ENCODE measurements at places on chromosomes 11 and 22. TPM values are rescaled to one million over a fixed set of nuclear protein-coding genes. Genes with fewer than 3 reads are reported as not detected.
A peak's percentile ranks its signal among the peaks of the same experiment; 100 is the strongest.

- no peak for DNase-seq
- H3K36me3 ChIP-seq, result no peaks in the 10 kb centered on the region
- no peak overlapping the region for H3K27ac ChIP-seq
- no peak overlapping the region for H3K4me3 ChIP-seq
- no peaks in the 10 kb centered on the region for H3K27me3 ChIP-seq
- no peaks in the 10 kb centered on the region for H3K4me1 ChIP-seq
These were observed 47.0 kb upstream of the CCDC89 start for GRCh38 chr11:85732965-85733364.

GRCh38 chr11:16117989-16118756 is 238.2 kb downstream of the SOX6 start:
- H3K4me3 ChIP-seq, result no peak overlapping the region
- no peak overlapping the region for H3K27ac ChIP-seq
- H3K4me1 ChIP-seq, result no peaks in the 10 kb centered on the region
- no peak for DNase-seq

GRCh38 chr22:25362215-25362882 is 142.9 kb downstream of the CRYBB2 start:
- no peak overlapping the region for H3K27ac ChIP-seq
- H3K4me1 ChIP-seq, result no peaks in the 10 kb centered on the region
- no peak for DNase-seq
- no peak overlapping the region for H3K4me3 ChIP-seq

GRCh38 chr11:72616655-72617054 is 57.6 kb downstream of the PDE2A start:
- H3K27me3 ChIP-seq, result no peaks in the 10 kb centered on the region
- H3K4me1 ChIP-seq, result no peaks in the 10 kb centered on the region
- H3K4me3 ChIP-seq, result no peak overlapping the region
- no peaks in the 10 kb centered on the region for H3K36me3 ChIP-seq
- peak overlapping the region; percentile 58 for H3K27ac ChIP-seq

GRCh38 chr11:119638851-119639250 is 90.1 kb downstream of the NECTIN1 start:
- no peaks in the 10 kb centered on the region for H3K36me3 ChIP-seq
- no peak overlapping the region for H3K4me3 ChIP-seq
- no peaks in the 10 kb centered on the region for H3K27me3 ChIP-seq
- no peaks in the 10 kb centered on the region for H3K4me1 ChIP-seq
- no peak for DNase-seq
- no peak overlapping the region for H3K27ac ChIP-seq

GRCh38 chr11:93791493-93791892 is 7.4 kb downstream of the MED17 start:
- no peak overlapping the region for H3K4me3 ChIP-seq
- DNase-seq, result no peak
- H3K36me3 ChIP-seq, result peaks cover 78% of the 10 kb centered on the region

- H3K4me1 ChIP-seq, result no peaks in the 10 kb centered on the region
- no peak overlapping the region for H3K27ac ChIP-seq
- no peak for DNase-seq
- H3K4me3 ChIP-seq, result no peak overlapping the region
These were observed 24.3 kb upstream of the HIKESHI start for GRCh38 chr11:86277741-86278140.

GRCh38 chr11:45674481-45675190 is 9.2 kb upstream of the CHST1 start:
- no peak overlapping the region for H3K4me3 ChIP-seq
- no peak overlapping the region for H3K27ac ChIP-seq
- H3K4me1 ChIP-seq, result no peaks in the 10 kb centered on the region

DNA sequence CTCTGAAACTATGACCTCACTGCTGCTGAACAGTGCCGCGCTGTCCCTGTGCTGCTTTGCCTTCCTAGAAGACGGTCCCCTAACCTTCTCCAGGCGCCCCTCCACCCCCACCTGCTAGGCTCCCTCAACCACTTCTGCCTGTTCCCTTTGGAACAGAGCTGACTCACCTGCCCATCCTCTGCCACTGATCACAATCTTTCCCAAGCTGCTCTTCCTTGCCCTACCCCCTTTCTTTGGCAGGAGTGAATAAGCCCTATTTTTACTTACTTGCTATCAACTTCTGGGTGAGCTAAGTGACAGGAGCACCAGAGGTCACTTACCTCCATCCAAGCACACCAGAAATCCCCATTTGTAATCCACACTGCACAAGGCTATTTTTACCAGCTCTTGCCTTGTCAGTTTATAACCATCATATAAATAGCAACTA is 116.0 kb upstream of the BID start:
- peaks cover 66% of the 10 kb centered on the region for H3K36me3 ChIP-seq
- no peaks in the 10 kb centered on the region for H3K27me3 ChIP-seq
- peak overlapping the region; percentile 80 for H3K27ac ChIP-seq
- H3K4me1 ChIP-seq, result peaks cover 22% of the 10 kb centered on the region
- no peak for DNase-seq

GRCh38 chr11:35953081-35953760 is 9.4 kb downstream of the LDLRAD3 start:
- H3K27me3 ChIP-seq, result no peaks in the 10 kb centered on the region
- no peak overlapping the region for H3K4me3 ChIP-seq
- no peak for DNase-seq
- H3K27ac ChIP-seq, result no peak overlapping the region
- no peaks in the 10 kb centered on the region for H3K36me3 ChIP-seq

- H3K4me3 ChIP-seq, result no peak overlapping the region
- no peaks in the 10 kb centered on the region for H3K36me3 ChIP-seq
- no peak for DNase-seq
- H3K4me1 ChIP-seq, result no peaks in the 10 kb centered on the region
These were observed 28.4 kb upstream of the SLN start for GRCh38 chr11:107740271-107740670.

GRCh38 chr11:41313226-41313625 is 146.2 kb downstream of the LRRC4C start:
- no peaks in the 10 kb centered on the region for H3K4me1 ChIP-seq
- DNase-seq, result no peak
- H3K27ac ChIP-seq, result no peak overlapping the region

MRGPRE gene
- not detected for total RNA-seq

OR8A1 gene
- total RNA-seq, result not detected

TEX12 gene
- total RNA-seq, result not detected

LSP1 gene
- total RNA-seq, result 12.1 TPM

MIAT gene
- 2.0 TPM for total RNA-seq

CHADL gene
- total RNA-seq, result 16.1 TPM

GPR83 gene
- 0.12 TPM for total RNA-seq

KRTAP5-10 gene
- not detected for total RNA-seq

ACP2 gene
- total RNA-seq, result 59.4 TPM

OR56B4 gene
- total RNA-seq, result not detected

TMA7B gene
- not detected for total RNA-seq

EMID1 gene
- total RNA-seq, result 0.33 TPM

NDUFS3 gene
- total RNA-seq, result 125 TPM

OAF gene
- 27.9 TPM for total RNA-seq

SAA1 gene
- 6.8 TPM for total RNA-seq

OR4A47 gene
- not detected for total RNA-seq
